ENCODE measurements at places on chromosomes 4 and X. TPM values are rescaled to one million over a fixed set of nuclear protein-coding genes. Genes with fewer than 3 reads are reported as not detected.
A peak's percentile ranks its signal among the peaks of the same experiment; 100 is the strongest.

Gene CPLX1
- 2.3 TPM for polyA plus RNA-seq

Gene CDX4
- not detected for polyA plus RNA-seq

Gene TRAM1L1
- polyA plus RNA-seq, result 0.26 TPM

Gene USP17L22
- not detected for polyA plus RNA-seq

Gene CT45A3
- polyA plus RNA-seq, result not detected

Gene DGKK
- polyA plus RNA-seq, result not detected

Gene MID1
- 0.61 TPM for polyA plus RNA-seq

Gene FAM3A
- polyA plus RNA-seq, result 40.4 TPM

Gene SLC26A1
- 0.36 TPM for polyA plus RNA-seq

- H3K36me3 ChIP-seq, result no peaks in the 10 kb centered on the region
- H3K4me3 ChIP-seq, result no peak overlapping the region
- DNase-seq, result no peak
Measured at GRCh38 chr4:145326491-145326890, 146.1 kb upstream of the OTUD4 start.

DNA sequence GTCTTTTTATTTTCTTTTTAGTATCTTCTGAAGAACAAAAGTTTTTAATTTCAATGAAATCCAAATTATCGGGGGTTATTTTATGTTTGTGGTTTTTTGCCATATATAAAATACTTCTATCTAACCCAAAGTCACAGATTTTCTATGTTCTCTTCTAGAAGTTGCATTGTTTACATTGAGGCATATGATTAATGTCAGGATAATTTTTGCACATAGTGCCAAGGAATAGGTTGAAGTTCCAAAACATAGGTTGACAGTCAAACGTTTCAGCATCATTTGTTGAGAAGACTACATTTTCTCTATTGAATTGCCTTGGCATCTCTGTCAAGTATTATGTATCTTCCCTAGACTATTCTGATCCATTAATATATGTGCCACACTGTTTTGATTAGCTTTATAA, 64.5 kb downstream of the ANKRD17 start:
- no peak overlapping the region for H3K27ac ChIP-seq
- H3K4me1 ChIP-seq, result peaks cover 6% of the 10 kb centered on the region
- no peak for DNase-seq
- no peak overlapping the region for H3K4me3 ChIP-seq
- H3K36me3 ChIP-seq, result no peaks in the 10 kb centered on the region

GRCh38 chrX:109966246-109966645, 36.7 kb upstream of the TMEM164 start:
- H3K27me3 ChIP-seq, result no peaks in the 10 kb centered on the region
- H3K4me1 ChIP-seq, result no peaks in the 10 kb centered on the region
- no peaks in the 10 kb centered on the region for H3K36me3 ChIP-seq
- no peak for DNase-seq
- H3K27ac ChIP-seq, result no peak overlapping the region
- H3K4me3 ChIP-seq, result no peak overlapping the region

DNA sequence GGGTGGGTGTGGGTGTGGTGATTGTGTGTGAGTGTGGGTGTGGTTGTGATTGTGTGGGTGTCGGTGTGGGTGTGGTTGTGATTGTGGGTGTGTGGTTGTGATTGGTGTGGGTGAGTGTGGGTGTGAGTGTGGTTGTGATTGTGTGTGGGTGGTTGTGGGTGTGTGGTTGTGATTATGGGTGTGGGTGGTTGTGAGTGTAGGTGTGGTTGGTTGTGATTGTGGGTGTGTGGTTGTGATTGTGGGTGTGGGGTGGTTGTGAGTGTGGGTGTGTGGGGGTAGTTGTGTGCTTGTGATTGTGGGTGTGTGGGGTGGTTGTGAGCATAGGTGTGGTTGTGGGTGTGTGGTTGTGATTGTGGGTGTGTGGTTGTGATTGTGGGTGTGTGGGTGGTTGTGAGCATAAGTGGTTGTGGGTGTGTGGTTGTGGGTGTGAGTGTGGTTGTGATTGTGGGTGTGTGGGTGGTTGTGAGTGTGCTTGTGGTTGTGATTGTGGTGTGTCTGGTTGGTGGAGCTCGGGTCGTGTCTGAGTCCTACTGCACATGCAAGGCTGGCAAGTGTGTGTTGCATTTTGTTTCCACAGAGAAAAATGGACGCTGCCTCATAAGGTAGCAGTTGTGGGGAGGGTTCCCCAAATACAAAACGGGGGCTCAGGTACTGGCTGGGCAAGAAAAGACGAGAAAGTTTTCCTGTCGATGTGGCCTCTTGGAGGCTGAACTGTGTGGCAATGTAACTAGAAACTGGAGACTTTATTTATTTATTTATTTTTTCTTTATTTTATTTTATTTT, 116.7 kb downstream of the UBE2K start:
- H3K27me3 ChIP-seq, result no peaks in the 10 kb centered on the region
- no peak overlapping the region for H3K4me3 ChIP-seq
- no peaks in the 10 kb centered on the region for H3K4me1 ChIP-seq
- H3K36me3 ChIP-seq, result no peaks in the 10 kb centered on the region
- DNase-seq, result no peak
- H3K27ac ChIP-seq, result no peak overlapping the region

- peaks cover 19% of the 10 kb centered on the region for H3K27me3 ChIP-seq
- peak; percentile 50 for DNase-seq
- H3K4me1 ChIP-seq, result no peaks in the 10 kb centered on the region
- H3K36me3 ChIP-seq, result no peaks in the 10 kb centered on the region
- H3K4me3 ChIP-seq, result peak overlapping the region; percentile 70
- no peak overlapping the region for H3K27ac ChIP-seq
Measured at GRCh38 chrX:103376979-103377324, 614 bp downstream of the BEX3 start.

GRCh38 chr4:120053911-120054310, 12.7 kb downstream of the MAD2L1 start:
- no peak for DNase-seq
- no peaks in the 10 kb centered on the region for H3K36me3 ChIP-seq
- no peak overlapping the region for H3K4me3 ChIP-seq

DNA sequence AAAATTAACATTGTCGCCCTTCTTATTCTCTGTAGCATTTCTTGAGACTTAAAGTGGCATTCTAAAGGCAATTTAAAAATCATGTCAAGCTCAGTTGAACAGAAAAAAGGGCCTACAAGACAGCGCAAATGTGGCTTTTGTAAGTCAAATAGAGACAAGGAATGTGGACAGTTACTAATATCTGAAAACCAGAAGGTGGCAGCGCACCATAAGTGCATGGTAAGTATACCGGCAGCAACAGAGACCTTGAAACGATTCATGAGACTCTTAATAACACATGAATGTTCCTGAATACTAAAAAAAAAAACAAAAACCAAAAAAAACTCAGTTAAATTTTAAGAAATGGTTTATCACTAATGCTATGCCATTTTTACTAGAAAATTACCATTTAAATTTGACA, 82.4 kb upstream of the HPRT1 start:
- peaks cover 3% of the 10 kb centered on the region for H3K4me1 ChIP-seq
- no peaks in the 10 kb centered on the region for H3K36me3 ChIP-seq
- no peak overlapping the region for H3K4me3 ChIP-seq
- H3K27ac ChIP-seq, result no peak overlapping the region
- no peaks in the 10 kb centered on the region for H3K27me3 ChIP-seq
- no peak for DNase-seq

DNA sequence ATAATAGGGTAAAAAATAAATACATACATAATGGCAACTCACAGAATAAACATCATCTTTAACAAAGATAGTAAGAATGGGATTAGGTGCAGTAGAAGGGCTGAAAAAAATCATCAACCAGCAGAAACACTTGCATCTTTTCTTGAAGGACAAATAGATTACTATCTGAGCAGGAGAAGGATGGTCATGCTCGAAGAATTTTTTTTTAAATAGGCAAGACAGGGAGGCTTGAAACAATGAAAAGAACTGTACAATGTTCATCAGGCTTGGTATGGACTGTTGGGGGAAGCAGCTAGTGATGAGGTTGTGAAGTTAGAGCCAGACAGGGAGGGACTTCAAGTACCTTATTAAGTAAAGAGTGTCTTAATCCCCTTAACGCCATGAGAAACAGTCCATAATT, 167.4 kb upstream of the LDB2 start:
- H3K4me3 ChIP-seq, result no peak overlapping the region
- H3K27me3 ChIP-seq, result no peaks in the 10 kb centered on the region
- no peak overlapping the region for H3K27ac ChIP-seq
- no peak for DNase-seq
- H3K4me1 ChIP-seq, result no peaks in the 10 kb centered on the region

- no peak overlapping the region for H3K27ac ChIP-seq
- no peak overlapping the region for H3K4me3 ChIP-seq
- no peak for DNase-seq
- H3K27me3 ChIP-seq, result no peaks in the 10 kb centered on the region
- H3K36me3 ChIP-seq, result peaks cover 3% of the 10 kb centered on the region
Measured at GRCh38 chrX:1368385-1368698, 23.6 kb downstream of the SLC25A6 start.

- H3K27ac ChIP-seq, result no peak overlapping the region
- no peak for DNase-seq
- H3K4me3 ChIP-seq, result no peak overlapping the region
- no peaks in the 10 kb centered on the region for H3K27me3 ChIP-seq
- no peaks in the 10 kb centered on the region for H3K36me3 ChIP-seq
Measured at GRCh38 chr4:122156819-122157218, 4.7 kb downstream of the BLTP1 start.

DNA sequence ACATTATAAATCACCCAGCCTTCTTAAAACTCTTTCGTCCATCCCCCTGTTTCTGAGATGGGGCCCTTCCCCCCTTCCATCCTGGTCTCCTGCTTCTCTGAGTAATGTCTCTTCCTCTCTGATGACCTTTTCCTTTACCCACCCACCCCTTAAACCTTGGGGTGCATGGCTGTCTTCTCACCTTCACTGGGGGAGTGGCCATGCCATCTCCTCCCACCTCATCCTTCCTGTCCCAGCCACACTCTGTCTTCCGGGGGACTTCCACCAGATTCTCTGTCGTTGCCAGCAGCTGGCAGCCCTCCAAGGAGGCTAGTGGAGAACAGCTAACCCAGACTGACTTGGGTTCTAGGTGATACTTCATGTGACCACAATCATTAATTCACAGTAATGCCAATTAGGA, 83.2 kb upstream of the SCML1 start:
- H3K36me3 ChIP-seq, result no peaks in the 10 kb centered on the region
- no peak overlapping the region for H3K27ac ChIP-seq
- H3K4me3 ChIP-seq, result no peak overlapping the region
- DNase-seq, result no peak
- peaks cover 19% of the 10 kb centered on the region for H3K27me3 ChIP-seq

DNA sequence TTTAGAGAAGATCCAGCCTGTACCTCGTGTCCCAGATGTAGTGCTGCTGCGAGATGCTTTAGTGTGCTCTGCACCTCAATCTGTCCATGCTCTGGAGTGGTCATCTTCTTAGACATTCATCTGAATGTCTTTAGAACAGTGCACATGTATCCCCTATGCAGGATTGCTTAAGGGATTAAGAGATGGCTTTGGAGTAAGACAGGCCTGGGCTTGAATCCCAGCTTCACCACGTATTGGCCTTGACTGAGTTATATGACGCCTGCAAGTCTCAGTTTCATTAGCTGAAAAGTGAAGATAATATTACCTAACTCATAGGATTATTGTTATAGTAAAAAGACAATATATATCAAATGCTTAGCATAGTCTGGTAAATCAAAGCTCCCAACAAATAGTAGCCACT, 98.3 kb downstream of the NFKB1 start:
- H3K4me3 ChIP-seq, result no peak overlapping the region
- DNase-seq, result no peak
- no peak overlapping the region for H3K27ac ChIP-seq
- peaks cover 100% of the 10 kb centered on the region for H3K36me3 ChIP-seq

DNA sequence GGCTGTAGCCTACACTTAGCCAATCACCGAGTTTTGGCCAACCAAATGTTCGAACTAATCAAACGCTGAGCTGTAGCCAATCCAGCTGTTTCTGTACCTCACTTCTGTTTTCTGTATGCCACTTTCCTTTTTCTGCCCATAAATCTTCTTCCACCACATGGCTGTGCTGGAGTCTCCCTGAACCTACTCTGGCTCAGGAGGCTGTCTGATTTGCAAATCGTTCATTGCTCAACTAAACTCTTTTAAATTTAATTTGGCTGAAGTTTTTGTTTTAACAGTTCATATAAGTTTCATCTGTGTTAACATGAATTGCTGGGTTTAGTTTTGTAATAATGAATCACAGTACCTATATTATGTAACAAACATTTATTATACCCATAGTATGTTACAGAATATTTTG, 160.7 kb upstream of the PCDH7 start:
- no peak overlapping the region for H3K4me3 ChIP-seq
- no peaks in the 10 kb centered on the region for H3K36me3 ChIP-seq

- H3K27me3 ChIP-seq, result no peaks in the 10 kb centered on the region
- no peaks in the 10 kb centered on the region for H3K4me1 ChIP-seq
- no peaks in the 10 kb centered on the region for H3K36me3 ChIP-seq
- no peak overlapping the region for H3K4me3 ChIP-seq
- no peak overlapping the region for H3K27ac ChIP-seq
Measured at GRCh38 chr4:136392576-136392975, 1139.7 kb downstream of the PCDH18 start.

DNA sequence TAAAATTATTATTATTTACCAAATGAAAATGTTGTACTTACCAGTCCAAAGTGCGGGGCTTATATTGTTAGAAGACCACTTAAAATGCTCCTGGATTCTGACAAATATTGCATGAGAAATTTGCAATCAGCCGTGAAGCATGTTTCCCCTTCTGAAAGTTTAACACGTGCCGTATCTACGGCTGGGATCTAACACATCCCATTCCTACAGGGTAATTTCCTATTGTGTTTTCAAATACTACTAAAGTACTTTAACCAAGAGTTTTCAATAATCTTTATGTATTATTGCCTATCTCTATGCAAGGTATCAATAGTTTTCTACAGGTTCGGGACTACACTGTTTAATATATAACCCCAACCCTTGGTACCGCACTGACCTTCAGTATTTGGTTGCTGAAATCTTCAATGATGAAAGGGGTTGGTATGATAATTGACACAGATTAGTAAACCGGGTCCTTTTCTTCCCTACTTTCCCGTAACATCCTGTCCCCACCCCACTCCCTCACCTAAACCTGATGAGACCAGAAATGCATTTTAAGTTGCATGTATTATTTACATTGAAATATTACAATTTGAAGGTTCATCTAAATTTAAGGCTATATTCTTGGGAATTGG, 795 bp upstream of the BRWD3 start:
- peak overlapping the region; percentile 73 for H3K4me3 ChIP-seq
- no peaks in the 10 kb centered on the region for H3K36me3 ChIP-seq
- no peaks in the 10 kb centered on the region for H3K27me3 ChIP-seq
- DNase-seq, result no peak
- no peaks in the 10 kb centered on the region for H3K4me1 ChIP-seq
- peak overlapping the region; percentile 83 for H3K27ac ChIP-seq

DNA sequence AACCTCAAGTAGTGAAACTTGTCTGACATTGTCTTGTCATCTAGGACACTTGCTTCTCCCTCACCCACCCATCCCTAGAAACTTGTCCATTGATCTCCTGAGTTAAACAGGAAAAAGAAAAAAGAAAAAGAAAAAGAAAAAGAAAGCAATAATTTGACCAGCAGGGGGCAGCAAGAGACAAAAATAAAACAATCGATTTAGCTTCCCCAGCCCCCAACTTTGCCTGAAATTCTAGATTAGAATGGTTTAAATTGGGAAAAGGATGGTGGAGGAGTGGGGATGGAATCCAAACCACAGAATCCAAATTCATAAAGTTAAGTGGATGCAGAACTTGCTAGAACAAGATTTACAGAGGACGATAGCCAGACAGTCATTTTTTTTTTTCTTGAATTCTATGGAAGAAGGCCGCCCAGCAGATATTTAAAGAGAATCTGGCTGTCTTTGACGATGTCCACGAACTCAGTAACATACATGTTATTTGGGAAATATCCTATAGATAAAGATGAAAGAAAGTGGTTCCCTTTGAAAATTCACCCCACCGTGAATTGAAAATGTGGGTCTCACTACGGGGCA, 282.9 kb downstream of the USP46 start:
- no peak overlapping the region for H3K4me3 ChIP-seq
- no peaks in the 10 kb centered on the region for H3K4me1 ChIP-seq
- no peaks in the 10 kb centered on the region for H3K27me3 ChIP-seq
- no peak for DNase-seq
- H3K36me3 ChIP-seq, result no peaks in the 10 kb centered on the region
